ENCODE measurements at places on chromosomes 5 and 9.

GRCh38 chr9:36113999-36114398 lies 22.5 kb upstream of the GLIPR2 start:
- no peak for DNase-seq

DNA sequence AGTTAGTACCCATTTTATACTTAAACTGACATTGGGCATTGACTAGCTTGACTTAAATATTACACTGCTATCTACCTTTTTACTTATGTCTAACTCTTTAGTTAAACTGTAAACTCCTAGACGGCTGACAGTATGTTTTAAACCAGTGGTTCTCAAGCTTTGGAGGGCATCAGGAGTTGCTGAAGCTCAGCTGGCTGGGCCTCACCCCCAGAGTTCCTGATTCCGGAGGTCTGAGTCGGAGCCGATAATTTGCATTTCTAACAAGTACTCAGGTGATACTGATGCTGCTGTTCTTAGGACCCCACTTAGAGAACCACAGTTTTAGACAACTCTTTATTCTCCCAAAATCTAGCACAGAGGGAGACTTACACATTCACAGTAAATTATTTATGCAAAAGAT lies 63.3 kb upstream of the PCA3 start:
- no peak for DNase-seq

- no peak for DNase-seq
Measured at GRCh38 chr5:172267943-172268342, 15.6 kb downstream of the UBTD2 start.

DNA sequence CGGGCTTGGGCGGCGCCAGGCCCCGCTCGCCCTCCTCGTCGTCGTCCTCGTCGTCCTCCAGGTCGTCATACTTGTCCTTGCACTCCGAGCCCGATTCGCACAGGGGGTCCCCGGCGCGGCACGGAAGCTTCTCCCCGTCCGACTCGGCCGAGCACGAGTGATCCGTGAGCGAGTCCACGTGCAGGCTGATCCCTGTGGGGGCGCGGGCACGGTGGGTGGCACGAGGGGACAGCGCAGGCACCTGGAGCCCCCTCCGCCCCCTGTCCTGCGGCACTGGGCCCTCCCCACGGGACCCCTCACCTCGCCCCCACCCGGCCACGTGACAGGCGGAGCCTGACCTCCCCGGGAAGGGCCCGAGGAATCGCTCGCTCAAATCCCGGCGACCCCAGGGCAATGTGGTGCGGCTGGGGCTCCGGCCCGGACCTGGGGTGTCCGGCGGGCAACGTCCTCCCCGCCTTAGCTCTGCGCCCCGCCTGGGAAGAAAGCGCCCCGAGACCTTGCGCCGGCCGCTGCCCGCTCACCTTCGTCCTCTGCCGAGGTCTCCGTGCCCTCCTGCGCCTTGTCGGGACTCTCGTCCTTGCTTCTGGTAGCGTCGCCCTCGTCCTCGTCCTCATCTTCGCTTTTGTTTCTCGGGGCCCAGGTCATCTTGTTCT lies 2.5 kb downstream of the IRX2 start:
- no peak for DNase-seq

DNA sequence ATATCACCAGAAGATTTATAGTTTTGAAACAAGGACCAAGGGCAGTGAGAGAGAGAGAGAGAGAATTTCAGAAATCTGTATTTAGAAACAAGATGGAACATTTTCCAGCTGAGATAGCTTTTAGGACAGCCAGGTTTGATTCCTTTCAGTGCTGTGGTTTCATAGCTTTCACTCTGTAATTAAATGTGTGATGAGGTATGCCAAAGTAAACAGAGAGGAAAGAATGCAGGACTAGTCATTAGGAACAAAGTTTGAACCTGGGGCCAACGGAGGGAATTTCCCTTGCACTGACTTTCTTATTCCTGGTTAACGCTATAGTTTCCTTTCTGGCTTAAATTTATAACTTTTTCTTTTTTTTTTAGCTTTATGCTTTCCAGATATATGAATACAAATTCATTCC lies 10.0 kb upstream of the CCL28 start:
- DNase-seq = no peak

- no peak for DNase-seq
Measured at GRCh38 chr5:77218263-77218662, 7.8 kb downstream of the PDE8B start.

DNA sequence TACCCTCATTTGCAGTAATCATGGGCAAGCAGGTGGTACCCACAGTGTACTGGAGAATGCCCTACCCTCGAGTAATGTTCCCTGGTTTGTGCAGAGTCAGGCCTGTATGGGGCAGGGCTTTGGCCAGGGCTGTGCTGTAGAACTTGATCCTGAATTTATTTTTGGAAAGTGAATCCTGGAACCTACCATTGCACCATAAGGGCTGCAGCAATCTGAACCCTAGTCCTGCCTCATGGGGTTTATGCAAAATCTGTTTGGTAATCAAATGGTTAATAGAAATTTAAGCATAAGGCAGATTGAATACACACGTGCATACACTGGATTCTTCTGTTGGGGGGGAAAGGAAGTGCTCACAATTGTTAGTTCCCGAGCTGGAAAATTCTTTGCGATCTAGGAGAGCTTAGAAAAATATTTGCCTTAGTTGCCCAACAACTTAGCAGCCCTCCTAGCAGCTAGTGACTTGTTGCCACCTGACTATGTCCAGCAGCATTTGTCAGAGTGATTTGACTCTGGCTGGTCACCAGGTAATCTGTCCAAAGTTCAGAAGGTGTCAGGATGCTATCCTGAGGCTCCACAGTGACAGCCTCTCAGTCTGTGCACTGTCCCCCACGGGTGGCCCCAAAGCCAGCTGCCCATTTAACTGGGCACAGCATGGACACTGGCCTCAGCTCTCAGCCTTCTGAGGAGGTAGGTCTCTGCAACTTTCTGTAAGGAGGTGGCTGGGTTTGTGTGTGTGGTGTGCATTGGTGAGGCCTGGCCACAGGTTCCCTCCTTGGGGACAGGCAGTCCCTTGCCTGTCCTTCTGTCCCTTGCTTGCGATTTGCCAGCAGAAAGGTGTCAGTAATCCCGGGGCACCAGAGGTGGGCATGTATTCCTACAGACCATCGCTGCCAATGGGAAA lies 8.3 kb downstream of the MVB12B start:
- DNase-seq = no peak

GRCh38 chr5:142235050-142235797 lies 89.6 kb downstream of the SPRY4 start:
- DNase-seq = no peak

DNA sequence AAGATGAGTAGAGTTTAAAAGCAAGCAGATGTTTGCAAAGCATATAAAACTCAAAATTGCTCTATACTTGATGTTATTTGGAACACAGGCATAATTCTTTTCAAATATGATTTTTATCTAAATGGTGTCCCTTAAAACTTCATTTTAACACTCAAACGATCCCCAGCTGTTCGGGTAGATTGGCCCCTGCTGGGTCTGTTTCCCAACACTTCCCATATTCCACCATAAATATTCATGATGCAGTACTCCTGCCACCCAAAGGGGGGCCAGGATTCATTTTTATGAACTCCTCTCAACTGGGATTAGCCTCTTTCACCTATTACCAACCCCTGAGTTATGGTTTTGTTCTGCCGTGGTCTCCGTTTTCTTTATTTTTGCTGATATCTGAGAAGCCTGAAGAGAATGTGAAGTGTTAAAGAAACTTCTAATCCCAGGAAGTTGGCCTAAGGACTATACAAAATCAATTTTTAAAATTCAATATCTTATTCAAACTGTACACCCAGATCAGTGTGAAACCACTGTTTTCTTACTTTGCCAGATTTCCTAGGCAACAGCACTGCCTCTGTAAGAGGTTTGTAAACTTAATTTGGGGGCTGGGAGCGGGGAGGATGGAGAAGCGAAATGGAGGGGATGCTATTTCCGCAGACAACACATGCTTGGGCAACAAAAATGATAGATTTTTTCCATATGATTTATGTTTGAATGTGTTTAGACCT lies 384.1 kb downstream of the DMRT2 start:
- DNase-seq = no peak

GRCh38 chr9:88975966-88976889 lies 15.0 kb upstream of the S1PR3 start:
- DNase-seq = no peak

All from NCI-H1105 (cell line).